ENCODE measurements at places on chromosomes 4 and X.

DNA sequence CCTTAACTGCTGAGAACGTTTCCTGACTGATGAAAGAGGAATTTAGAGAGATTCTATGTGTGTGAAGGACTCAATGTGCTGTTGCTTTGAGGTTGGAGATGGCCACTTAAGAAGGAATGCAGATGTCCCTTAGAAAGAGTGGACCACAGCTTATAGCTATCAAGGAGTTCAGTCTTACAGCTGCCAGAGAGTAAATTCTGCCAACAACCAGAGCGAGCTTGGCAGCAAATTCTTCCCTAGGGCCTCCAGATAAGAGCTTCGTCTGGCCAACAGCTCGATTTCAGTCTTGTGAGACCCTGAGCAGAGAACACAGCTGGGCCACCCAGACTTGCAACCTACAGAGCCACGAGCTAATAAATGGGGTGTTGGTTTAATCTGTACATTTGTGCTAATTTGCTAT is 21.8 kb downstream of the MID1 start:
- peak; percentile 8 for DNase-seq

DNA sequence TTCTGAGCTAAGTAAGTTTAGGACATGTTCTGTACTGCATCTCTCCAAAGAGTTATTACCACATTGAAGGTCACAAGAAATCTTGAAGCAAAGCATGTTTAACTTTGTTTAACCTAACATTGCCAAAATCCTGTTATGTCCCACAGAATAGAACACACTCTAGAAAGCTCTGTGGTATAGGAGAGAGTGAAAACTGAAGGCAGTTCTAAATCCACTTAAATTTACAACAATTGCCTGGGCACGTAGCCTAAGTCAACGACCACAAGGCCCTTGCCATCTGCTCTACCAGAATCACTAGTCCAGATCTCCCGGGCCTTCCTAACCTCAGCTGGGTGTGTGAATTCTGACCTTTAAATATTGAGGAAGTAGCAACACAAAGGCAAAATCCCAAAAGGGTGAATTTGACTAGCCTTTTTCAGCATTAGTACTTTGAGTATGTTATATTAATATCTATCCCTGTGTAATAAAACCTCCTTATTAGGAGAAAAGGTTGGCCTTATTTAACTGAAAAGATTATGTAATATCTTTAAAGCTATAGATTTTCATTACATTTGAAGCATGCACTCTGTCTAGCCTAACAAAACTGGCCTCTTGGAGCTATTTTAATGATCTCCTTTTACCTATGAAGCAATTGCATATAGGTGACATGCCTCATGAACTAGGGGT is 4.5 kb upstream of the MAML3 start:
- DNase-seq = peak; percentile 27

DNA sequence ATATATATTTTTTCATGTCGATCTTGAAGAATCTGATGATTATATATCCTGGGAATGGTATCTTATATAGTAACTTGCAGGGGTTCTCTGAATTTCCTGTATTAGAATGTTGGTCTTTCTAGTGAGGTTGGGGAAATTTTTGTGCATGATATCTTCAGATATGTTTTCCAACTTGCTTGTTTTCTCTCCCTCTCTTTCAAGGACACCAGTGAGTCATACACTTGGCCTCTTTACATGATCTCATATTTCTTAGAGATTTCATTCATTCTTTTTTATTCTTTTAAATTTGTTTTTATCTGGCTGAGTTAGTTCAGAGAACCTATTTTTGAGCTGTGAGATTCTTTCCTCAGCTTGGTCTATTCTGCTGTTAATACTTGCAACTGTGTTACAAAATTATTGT is 27.2 kb upstream of the C4orf17 start:
- DNase-seq = no peak

DNA sequence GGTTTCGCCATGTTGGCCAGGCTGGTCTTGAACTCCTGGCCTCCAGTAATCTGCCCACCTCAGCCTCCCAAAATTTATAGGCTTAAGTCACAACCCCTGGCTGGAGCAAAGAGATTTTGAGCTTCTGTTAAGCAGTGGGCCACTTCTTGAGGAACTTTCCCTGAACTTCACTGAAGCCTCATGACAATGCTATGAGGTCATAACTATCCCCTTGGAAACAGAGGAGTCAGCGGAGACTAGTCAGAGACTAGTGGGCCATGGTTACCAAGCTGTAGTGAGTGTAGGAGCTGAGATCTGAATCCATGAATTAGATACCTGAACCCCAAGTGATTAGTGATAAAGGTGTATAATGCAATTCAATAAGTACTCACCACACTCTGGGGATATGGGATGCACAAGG is 145.1 kb upstream of the MSX1 start:
- DNase-seq = no peak

GRCh38 chrX:129493643-129494042 is 29.6 kb downstream of the SMARCA1 start:
- DNase-seq = no peak

DNA sequence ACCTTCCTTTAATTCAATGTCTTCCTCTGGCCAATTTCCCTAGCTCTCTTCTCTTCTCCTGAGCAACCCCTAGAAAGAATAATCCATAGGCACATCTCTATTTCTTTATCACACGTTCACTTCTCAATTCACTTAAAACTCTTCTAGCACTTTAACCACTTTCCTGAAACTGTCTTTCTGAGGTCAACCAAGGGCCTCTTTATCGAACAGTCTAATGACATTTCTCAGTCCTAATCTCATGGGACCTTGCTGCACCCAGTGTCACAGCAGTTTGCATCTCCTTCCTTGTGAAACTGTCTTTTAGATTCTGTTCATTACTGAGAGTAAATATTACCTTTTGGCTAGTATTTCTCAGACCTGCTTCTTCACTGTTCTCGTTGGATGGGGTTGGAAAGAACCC is 285.3 kb upstream of the RASGEF1B start:
- no peak for DNase-seq

GRCh38 chr4:141801558-141801957 is 165.2 kb downstream of the IL15 start:
- DNase-seq = no peak

GRCh38 chr4:122661176-122662160 is 40.6 kb upstream of the IL21 start:
- no peak for DNase-seq

- DNase-seq = no peak
Observed at GRCh38 chr4:55001538-55001937, 123.9 kb downstream of the KDR start.

GRCh38 chr4:139984471-139984870 is 169.5 kb downstream of the MAML3 start:
- no peak for DNase-seq

- peak; percentile 34 for DNase-seq
Observed at GRCh38 chr4:78441756-78442155, 109.8 kb upstream of the ANXA3 start.

GRCh38 chrX:101759000-101759399 is 99.3 kb upstream of the ARMCX2 start:
- DNase-seq = peak; percentile 15

DNA sequence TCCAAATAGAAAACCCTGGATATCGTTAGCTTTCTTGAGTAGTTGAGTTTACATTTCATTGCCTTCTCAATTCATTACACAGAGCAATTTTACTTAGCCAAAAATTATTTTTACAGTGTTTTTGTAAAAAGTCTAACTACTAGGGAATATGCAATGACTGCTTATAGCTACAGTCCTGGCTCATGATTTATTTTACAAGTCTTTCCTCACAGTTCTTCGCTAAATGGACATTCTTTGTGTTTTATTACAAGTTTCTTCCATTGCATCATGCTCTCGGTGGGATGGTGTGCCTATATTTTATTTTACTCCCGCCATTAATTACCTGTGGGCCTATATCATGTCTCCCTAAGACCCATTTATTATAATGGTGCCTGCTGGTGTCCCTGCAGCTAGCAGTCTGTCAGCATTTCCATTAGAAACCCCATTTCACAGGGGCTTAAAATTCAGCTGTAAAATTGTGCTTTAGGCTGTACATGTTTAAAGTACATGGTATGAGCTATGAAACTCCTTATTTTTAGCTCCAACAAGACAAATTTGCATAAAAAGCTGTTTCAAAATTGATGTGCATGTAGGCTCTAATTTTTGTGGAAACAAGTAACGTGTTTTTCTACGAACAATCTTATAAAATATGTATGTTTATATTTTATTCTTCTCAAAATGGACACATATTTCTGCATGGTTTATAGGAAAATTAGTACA is 227.4 kb downstream of the SLC7A11 start:
- no peak for DNase-seq

DNA sequence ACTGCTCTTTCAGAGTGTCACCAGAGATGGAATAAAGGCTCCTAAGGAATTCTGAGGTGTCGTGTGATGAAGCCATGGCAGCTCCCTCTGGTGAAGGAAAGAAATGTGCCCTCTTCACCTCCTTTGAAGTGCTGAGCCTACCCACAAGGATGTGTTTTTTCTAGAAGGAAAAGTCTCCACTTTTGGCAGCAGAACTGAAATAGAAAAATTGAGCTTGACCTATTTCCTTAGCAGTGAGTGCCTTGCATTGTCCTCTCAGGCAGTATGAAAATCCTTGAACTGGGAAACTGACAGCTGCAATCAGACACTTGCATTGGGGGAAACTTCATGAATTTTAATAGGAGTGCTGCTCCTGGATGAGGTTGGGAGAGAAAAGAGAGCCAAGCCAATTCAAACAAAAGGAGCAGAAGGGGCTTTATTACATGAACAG is 95.2 kb downstream of the DCLK2 start:
- no peak for DNase-seq

DNA sequence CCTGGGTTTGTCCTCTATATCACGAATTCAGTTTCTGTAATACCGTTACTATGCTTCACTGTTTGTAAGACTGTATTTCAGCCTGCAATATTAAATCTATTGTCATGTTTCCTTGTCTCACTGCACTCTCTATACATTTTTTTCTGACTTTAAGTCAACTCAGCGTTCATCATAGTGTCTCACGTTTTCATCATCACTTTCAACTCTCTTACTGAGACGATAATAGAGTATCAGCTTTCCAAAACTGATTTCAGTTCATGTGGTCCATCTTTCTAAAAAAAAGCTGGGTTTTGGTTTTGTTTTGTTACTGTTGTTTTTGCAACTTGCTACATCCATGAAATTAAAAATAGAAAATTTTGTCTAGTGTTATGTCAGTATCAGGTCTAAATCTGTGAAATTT is 147.7 kb downstream of the TMEM47 start:
- no peak for DNase-seq

GRCh38 chrX:84956304-84956703 is 47.4 kb upstream of the APOOL start:
- DNase-seq = no peak

DNA sequence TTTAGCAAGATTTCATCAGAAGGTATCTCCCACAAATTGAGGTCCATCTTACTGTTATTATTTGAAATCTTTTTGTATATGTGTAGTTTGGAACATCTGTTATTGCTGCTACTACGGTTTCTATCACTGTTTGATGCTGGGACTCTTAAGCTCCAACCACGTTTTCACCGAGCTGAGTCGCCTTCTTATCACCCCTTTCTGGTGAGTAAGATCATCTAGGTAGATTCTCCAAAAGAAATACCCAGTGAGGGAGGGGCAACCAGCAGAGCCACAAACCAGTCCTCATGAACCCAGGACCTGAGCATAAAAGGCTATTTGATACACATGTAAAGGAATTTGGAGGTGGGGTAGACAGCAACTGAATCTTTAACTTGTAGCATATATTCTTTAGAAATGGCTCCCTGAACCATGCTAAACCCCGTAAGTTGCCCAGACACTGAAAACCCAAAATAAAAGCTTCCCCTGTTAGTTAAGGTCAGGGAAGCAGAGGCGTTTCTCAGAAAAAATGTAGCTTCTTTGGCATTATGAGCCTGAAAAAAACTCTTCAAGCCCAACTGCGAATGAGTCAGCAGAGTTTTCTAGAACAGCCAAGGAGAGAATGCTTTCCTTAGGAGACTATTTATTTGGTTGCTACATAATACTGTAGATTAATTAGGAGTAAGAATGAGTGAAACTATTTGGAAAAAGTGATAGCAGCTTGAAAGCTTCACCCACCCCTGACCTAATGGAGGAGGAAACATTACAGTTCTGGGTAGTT is 53.8 kb upstream of the ATXN3L start:
- DNase-seq = no peak

GRCh38 chr4:181119186-181119585 is 1124.0 kb upstream of the TENM3 start:
- DNase-seq = no peak

DNA sequence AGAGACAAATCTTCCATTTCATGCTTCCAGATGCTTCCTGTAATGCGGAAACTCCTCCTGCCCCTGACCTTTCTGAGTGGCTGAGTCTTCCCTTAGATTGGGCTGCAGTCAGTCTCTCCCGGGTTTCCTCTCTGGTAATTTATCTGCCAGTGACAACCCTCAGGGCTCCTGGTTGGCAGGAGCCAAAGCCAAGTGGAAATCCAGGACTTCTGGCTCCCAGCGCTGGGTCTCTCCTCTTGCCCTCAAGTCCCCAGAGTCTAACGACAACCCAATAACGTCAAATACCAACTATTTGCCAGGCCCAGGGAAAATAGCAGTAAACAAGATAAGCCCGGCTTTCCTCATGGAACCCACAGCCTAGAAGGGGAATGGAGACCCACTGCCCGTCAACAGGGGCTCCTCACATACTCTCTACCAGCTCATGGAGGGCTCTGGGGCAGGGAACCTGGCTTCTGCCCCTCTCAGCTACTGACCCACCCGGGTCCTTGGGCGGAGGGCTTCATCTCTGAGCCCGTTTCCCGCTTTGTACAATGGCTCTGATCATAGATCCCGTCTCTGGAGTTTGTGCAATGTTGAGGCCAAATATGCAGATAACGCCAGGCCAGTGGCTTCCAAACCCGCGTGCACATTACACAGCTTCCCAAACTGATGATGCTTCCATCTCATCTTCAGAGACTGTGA is 1.1 kb upstream of the TBC1D14 start:
- DNase-seq = peak; percentile 67

GRCh38 chr4:93437991-93438390 is 390.6 kb upstream of the ATOH1 start:
- DNase-seq = no peak

DNA sequence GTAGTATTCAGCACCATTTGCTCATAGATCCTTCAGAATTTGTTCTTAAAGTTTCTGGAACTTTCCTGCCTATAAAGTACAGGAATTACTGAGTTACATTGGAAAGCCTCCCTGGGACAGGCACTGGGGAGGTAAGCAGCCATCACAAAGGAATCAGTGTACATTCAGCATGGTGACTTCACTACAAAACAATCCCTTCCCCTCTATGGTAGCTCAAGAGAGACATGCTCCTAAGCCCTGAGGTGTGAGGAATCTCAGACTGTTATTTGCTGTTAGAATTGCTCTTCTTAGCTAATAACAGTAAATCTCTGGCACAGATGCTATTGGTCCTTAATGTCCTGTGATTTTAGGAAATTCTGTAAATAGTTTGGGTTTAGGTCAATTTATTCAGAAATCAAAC is 1898.0 kb upstream of the PCDH7 start:
- no peak for DNase-seq

Measured in BE2C (cell line).